Stimulated activated CD4-positive, alpha-beta T cell treated with anti-CD3 and anti-CD28 coated beads, TNF-alpha, amount 100 ng/mL, for 1 hour (primary cell): ENCODE measurements at places on chromosomes 16 and 17.

DNA sequence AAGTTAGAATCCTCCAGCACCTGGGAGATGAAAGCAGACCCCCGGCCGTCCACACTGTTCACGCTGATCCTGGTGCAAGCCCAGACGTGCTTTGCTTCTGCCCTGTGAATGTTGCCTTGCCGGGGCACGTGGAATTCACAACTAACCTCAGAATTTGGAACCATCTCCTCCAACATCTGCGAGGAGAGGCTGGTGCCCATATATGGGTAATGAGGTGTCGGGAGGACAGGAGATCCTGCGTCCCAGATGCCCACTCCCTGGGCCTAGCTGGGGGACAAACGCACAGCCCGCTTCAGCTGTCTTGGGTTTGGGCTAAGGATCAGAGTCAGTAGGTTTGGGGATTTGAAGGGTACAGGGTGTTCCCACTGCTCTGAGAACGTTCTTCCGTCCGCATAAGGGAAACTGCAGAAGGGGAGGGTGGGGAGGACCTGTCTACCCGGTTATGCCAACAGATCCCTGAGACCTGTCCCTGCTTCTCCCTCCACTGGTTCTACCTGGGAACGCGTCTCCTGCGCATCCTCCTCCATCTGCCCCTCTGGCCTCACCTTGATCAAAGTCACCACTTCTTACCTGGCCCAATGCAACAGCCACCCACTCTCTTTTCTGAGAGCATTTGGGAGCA lies 14.1 kb downstream of the PPL start:
- DNase-seq = no peak

- no peak for DNase-seq
Measured at GRCh38 chr17:43841282-43841681, 5.7 kb upstream of the CD300LG start.

DNA sequence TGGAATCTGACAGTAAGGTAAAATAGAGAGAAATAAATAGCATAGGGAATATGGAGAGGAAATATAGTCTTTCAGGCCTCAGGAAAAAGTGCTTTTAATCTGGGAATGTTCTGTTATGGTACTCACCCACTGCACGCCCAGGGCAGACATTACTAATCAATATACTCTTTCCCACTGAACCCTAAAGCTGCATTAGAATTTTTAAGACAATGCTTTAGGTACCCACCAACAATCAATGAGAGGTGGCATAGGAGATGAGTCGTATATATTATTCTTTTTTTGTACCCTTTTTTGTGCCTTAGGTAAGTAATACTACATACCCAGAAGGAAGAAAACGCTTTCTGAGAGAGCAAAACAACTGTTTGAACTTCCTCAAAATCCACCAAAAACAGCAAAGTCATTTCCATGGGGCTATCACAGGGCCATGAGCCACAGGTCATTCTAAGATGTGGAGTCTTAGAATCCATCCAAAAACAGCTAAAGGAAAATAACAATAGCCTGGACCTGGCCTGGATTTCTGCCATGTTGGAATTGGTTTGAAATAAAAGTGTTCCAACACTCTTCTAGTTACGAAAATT lies 542.1 kb downstream of the XYLT1 start:
- DNase-seq = no peak

- no peak for DNase-seq
Measured at GRCh38 chr17:72024457-72024856, 96.4 kb upstream of the SOX9 start.

GRCh38 chr17:34254651-34255380 lies at the start of gene CCL2:
TSS of gene CCL2 (plus strand) at chr17:34255285. CDS start at chr17:34255350, 65 bp downstream.
- no peak for DNase-seq

- DNase-seq = no peak
Measured at GRCh38 chr16:1612320-1613111, at the start of gene CRAMP1. TSS of gene CRAMP1 (plus strand) at chr16:1612360. CDS start at chr16:1614640, 2,280 bp downstream.

- DNase-seq = no peak
Measured at GRCh38 chr17:45380991-45381390, 51.7 kb downstream of the ARHGAP27 start.

DNA sequence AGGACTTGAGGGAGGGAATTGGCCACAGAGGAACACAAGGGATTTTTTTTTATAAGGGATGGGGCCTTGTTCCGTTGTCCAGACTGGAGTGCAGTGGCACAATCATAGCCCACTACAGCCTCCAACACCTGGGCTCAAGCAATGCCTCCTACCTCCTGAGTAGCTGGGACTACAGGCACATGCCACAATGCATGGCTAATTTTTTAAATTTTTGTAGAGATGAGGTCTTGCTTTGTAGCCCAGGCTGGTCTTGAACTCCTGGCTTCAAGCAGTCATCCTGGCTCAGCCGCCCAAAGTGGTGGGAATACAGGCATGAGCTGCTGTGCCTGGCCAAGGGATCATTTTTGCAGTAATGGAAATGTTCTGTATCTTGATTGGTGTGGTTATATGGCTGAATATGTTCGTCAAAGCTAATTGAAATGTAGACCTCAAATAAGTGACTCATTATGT lies 56.9 kb downstream of the VMP1 start:
- no peak for DNase-seq

DNA sequence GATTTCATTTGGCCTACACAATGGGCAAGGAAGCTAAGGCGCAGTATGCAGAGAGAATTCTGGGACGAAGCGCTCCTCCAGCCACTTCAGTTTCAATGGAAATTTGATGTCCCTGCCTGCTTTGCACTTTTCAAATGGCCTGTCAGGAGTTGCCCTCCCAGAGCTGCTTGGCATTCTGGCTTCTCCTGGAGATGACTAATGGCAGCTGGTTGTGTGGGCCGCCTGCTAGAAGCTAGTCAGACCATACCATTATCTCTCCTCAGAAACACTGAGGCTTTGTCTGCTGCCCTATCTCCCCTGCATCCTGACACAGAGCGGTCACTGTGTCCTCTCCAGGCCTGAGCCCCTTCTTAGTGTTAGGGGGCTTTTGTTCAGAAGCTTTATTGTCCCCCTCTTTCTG lies 180.1 kb downstream of the SPECC1 start:
- DNase-seq = no peak

- DNase-seq = no peak
Measured at GRCh38 chr16:55115506-55115905, 184.8 kb downstream of the IRX5 start.

GRCh38 chr17:42284024-42284369 lies 4.3 kb upstream of the STAT5A start:
- DNase-seq = no peak

GRCh38 chr17:49194297-49194607 lies 16.1 kb downstream of the GNGT2 start:
- DNase-seq = no peak

DNA sequence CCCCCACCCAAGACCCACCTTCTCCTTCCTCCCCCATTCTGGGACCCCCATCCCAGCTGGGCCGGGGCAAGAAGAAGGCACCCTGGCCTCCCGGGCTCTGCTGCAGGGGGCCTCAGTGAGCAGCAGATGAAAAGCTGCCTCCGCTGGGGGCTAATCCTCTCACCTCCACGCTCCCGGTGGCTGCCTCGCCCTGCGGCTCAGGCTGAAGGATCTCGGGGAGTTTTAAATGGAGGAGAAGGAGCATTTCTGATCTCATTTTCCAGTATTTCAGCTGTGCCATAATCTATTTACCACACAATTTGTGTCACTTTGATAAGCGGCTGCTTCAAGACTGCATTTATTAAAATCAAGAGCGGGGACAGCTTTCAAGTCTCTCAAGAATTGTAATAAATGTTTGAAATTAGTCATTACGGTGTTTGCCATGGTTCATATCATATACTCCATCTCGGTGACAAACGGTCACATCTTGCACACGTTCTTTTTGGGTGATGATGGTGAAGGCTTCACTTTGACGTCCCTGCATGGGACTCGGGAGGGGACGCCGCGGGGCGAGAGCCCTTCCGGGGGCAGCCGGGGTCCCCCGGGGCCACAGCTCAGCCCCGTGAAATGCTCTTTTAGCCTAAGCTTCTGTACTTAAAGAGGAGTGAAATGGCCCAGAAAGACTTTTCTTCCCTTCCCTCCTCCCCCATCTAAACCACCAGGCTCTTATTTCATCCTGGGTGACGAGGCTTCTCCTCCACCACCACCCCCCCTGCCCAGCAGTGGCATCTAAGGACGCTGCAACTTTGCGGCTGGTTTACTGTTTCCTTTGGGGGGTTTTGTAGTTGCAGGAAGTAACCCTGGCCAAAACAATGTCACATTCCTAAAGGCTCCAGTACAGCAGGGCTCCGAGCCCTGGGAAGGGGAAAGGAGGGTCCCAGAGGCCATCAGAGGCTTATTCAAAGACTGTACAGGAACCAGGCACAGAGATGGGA lies 313.1 kb upstream of the TNRC6C start:
- peak; percentile 9 for DNase-seq

DNA sequence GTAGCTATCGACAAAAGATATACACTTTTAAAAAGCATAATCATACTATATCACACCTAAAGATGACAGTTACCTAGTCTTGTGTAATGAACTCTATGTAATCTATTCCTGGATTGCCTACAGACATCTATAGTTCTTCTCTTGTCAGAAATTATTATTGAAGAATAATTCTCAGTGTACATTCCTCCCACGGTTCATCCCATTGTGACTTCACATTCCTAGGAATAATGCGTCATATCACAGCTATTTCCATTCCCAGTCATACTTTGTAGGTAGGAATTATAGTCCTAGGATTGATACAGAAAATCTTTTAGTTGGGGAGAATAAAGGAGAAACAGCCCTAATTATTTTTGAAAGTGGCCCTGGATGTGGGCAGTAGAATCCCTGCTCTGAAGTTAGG lies 44.0 kb upstream of the ABCC11 start:
- no peak for DNase-seq

DNA sequence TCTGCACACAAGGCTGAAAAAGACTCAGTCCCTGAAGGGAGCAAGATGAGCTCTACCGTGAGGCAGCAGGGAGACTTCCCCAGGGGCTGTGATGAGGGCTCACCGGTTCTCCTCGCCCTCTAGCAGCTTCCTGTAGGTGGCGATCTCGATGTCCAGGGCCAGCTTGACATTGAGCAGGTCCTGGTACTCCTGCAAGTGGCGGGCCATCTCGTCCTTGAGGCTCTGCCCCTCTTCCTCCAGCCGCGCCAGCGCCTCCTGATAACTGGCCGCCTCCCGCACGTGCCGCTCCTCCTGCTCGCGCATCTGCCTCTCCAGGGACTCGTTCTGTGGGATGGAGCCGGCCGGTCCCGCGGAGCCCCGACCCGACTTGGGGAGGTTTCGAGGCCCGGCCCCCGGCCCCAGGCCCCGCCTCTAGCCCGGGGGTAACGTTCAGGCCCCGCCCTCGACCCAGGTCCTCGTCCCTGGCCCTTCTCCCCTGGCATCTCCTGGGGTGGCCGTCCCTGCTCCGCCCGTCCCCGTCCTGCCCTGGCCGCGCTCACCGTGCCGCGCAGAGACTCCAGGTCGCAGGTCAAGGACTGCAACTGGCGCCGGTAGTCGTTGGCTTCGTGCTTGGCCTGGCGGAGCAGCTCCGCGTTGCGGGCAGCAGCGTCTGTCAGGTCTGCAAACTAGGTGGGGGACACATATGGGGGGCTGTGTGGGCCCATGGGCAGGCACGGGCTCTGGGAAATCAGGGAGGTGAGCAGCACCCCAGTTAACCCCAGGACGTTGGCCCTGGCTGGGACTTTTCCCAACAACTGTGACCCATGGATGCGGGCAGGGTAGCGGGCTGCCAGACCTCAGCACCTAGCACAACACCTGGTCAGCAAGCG lies 3.9 kb downstream of the GFAP start:
- peak; percentile 24 for DNase-seq

DNA sequence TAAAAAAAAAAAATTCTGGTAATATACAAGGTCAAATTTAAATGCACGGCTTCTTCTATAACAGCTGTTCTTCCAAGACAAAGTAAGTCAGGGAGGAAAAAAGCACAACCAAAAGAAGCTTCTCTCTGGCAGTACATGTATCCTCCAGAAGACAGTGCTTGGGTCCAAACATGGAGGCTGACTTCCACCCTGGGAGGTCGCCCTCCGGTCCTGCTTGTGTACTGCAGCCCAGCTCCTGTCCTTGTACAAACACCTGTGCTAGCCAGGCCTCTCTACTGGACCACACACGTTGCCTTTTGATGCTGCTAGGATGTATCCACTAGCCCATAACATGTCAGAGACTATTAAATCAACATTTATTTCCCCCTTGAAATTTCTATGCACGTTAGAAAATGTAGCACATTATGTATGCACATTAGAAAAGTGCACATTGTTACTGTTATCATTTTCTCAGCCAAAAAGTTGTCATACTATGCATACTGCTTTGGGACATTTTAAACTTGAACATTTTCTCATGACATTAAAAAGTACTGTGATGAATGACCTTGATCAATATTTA lies 21.9 kb downstream of the TEKT3 start:
- DNase-seq = no peak

- DNase-seq = no peak
Measured at GRCh38 chr16:66898207-66898606, 17.9 kb downstream of the PDP2 start.

DNA sequence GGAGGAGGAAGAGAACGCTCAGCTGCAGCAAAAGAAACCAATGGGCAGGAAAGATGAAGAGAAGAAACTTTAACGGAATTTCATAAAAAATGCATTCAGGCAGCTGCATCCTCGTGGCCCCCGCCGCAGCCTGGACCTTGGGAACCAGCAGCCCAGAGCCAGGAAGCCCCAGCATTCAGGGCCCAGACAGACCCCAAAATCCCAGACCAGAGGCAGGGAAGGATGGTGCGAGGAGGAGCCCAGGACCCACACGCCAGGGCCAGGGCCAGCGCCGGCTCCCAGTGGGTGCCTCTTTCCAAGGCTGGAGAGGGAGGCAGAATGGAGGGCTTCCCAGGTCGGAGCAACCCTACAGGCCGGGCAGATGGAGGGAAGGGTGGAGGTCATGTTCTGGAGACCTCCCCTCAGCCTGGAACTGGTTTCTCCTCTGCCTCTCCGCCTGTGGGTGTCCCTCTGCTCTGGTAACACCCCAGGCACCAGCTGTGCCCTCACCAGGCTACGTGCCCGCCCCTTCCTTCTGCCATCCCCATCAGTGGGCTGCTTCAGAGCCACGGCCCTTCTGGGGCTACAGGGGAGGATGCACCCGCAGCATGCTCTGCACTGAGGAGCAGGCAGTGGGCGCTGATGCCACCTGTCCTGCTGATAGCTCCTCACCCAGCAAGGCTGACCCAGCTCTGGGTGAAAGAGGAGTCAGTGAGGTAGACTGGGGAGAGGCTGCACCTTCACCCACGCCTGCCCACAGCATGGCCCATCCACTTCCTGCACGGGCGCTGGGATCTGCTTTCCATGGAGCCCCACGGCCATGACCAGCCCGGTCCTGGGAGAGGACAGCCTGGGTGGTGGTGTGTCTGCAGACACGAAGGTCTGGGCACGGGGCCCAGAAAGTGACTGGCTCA lies 1.2 kb upstream of the MIF4GD start:
- no peak for DNase-seq

GRCh38 chr17:8332688-8333087 lies 7.0 kb upstream of the ODF4 start:
- DNase-seq = no peak
